ENCODE measurements at places on chromosomes 7 and 10. TPM values are rescaled to one million over a fixed set of nuclear protein-coding genes. Genes with fewer than 3 reads are reported as not detected.

DNA sequence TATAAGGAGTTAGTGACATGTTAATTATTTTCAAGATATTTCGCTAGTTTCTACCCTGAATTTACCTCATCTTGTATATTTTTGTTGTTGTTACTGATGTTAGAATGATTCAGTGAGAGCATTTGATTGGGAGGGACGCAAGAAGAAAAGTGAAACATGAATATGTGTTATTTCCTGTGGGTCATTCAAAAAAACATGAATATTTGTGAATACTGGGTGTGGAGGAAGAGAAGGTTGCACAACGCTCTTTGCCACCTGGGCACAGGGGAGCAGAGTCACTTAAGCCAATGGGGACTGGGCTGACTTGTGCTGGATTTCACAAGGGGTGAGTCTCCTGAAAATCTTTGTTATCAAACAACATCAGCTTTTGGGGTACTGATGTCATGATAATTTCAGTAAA lies 39.5 kb downstream of the AGK start:
- no peak overlapping the region for H3K27ac ChIP-seq
- no peak overlapping the region for H3K4me3 ChIP-seq
- peaks cover 22% of the 10 kb centered on the region for H3K36me3 ChIP-seq

The MRPS24 gene
- 128 TPM for total RNA-seq

The NOS3 gene
- total RNA-seq = 10.4 TPM

- peak overlapping the region; percentile 80 for H3K27ac ChIP-seq
- peak; percentile 64 for DNase-seq
- no peaks in the 10 kb centered on the region for H3K27me3 ChIP-seq
- H3K4me3 ChIP-seq = peak overlapping the region; percentile 10
- H3K4me1 ChIP-seq = peaks cover 83% of the 10 kb centered on the region
Observed at GRCh38 chr10:104322416-104322782, 15.9 kb downstream of the ITPRIP start.

The SPDYE5 gene
- not detected for total RNA-seq

DNA sequence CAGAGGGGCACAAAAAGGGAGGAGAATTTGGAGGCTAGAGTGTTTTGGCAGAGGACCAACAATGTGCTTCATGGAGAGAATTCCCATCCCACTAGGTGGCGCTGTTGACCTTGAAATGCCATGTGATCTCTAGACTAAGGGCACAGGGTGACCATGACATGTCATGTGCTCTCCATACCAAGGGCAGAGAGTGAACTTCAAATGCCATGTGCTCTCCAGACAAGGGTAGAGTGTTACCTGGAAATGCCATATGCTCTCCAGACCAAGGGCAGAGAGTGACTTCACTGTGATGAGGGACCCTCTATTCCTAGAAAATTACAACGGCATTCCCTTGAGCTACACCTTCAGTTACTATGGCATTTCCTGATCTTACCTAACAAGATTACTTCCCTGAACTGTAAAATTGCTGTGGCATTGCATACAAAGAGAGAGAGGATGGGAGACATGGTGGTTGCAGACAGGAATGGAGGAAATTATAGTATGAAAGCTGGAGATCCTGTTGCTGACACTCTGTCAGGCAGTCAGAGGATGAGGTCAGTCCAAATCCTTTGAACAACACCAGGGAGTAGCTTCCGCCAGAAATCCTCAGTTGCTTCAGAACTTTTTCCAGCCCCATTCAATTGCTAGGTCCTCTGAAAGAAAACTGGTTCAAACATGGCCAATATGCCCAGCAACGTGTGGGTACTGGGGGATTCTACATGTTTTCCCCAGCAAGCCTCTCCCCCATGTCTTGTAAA lies 60.9 kb upstream of the ACSM6 start:
- no peak overlapping the region for H3K4me3 ChIP-seq
- peak; percentile 81 for DNase-seq
- H3K36me3 ChIP-seq = no peaks in the 10 kb centered on the region
- H3K27ac ChIP-seq = no peak overlapping the region
